ENCODE measurements at places on chromosomes 1 and 21.

GRCh38 chr1:93680420-93681100 is 1.1 kb downstream of the BCAR3 start:
- DNase-seq: peak; percentile 75

GRCh38 chr1:21319447-21320407 is 29.5 kb upstream of the ECE1 start:
- no peak for DNase-seq

GRCh38 chr21:27550287-27550686 is 583.4 kb upstream of the ADAMTS5 start:
- DNase-seq: no peak

- DNase-seq: no peak
Measured at GRCh38 chr1:180195916-180196315, 34.1 kb upstream of the LHX4 start.

- DNase-seq: no peak
Measured at GRCh38 chr1:5286244-5286643, 631.8 kb downstream of the AJAP1 start.

GRCh38 chr1:105100102-105100501 is 1350.4 kb downstream of the AMY1C start:
- DNase-seq: no peak

GRCh38 chr1:241495741-241496140 is 23.8 kb downstream of the FH start:
- DNase-seq: no peak

DNA sequence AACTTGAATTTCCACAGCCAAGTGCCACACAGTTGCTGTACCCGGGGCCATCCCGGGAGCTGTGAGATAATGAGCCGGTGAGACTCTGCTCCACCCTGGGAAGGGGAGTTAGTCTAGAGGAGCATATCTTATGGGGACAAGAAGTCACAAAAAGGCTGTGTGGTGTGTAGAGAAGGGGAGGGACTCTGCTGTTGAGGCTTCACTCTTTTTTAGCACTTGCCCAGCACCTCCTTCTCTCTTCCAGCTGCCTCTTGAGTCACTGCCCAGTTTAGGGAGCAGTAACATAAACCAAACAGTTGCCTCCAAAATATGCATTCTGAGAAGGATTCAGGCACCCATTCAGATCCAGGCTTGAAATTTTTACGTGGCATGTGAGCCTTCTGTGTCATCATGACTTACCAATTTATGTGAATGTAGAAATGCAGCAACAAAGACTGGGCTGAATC is 744 bp upstream of the WDR26 start:
- no peak for DNase-seq

GRCh38 chr1:50438945-50439344 is 15.7 kb upstream of the DMRTA2 start:
- DNase-seq: no peak

- DNase-seq: no peak
Measured at GRCh38 chr1:179058487-179059483, 23.1 kb upstream of the TOR3A start.

GRCh38 chr1:204313675-204314074 is 46.1 kb downstream of the PLEKHA6 start:
- no peak for DNase-seq

DNA sequence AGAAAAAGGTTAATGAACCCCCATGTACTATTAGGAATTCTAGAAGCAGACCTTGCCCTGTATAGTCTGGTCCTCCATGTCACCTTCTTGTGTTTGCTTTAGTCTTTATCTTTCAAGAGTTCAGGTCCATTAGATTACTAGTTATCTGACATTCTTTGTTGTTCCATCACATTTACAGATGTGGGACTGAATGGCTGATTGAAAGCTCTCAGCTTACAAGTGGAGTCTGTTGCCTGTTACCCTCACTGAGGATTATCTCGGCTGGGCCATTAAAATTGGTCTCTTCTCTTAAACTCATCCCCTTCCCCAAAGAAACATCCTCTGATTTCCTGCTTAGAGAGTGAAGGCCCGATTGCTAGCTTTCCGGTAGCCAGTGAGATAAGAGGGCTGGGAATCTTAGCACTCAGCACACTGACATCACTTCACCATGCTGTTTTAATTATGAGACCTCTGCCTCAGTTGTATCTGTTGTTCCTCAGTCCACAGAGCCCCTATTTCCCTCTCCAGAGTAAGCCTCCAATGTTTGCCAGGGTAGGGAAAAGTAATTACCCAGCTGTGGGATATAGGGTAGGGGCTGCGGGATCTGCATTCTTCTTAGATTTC is 76.8 kb downstream of the LPGAT1 start:
- DNase-seq: no peak

- no peak for DNase-seq
Measured at GRCh38 chr1:52915211-52915854, 6.2 kb downstream of the ECHDC2 start.

DNA sequence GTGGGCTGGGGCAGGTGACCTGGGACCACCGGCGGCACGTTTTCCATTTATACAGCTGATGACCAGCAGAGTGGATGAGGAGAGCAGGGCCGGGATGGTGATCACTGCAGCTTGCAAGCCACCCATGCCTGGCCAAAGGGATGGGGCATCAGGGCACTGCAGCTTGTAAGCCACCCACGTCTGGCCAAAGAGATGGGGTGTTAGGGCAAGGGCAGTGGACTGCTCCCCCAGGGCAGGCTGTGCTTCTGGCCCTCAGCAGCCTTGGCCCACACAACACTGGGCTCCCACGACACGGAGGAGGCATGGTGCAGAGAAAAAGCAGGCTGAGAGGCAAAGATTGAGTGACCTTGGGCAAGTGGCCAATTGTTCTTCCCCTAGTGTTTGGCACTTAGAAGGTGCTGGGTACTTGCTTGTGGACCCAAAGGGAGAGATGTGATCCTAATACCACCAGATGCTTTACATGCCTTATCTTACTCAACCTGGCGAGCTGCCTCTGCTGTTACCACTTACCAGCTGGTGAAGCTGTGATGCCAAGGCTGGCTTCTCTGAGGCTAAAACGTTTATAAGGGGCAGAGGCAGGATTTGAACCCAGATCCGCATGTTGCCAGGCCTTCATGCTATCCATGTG is 48.3 kb downstream of the TRIM62 start:
- no peak for DNase-seq

DNA sequence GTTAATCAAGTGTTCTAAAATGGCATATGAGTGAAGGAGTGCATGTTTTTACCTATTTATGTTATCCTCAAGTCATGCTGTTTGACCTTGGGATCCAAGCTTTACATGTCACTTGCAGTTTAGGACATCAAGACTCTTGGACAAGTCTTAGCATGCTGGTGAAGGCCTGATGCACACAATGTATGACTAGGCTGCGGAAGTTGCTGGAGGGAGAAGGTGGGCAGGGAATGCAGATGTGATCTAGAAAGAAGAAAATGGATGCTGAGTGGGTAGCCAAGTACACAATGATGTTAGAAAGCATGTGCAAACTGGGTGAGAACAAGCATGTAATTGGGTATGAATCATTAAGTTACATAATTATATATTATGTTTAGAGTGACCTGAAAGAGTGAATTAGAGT is 301.8 kb downstream of the BRINP2 start:
- no peak for DNase-seq

- no peak for DNase-seq
Measured at GRCh38 chr1:67339623-67340343, 32.1 kb downstream of the IL12RB2 start.

- DNase-seq: no peak
Measured at GRCh38 chr1:230105754-230106625, 39.0 kb downstream of the GALNT2 start.

DNA sequence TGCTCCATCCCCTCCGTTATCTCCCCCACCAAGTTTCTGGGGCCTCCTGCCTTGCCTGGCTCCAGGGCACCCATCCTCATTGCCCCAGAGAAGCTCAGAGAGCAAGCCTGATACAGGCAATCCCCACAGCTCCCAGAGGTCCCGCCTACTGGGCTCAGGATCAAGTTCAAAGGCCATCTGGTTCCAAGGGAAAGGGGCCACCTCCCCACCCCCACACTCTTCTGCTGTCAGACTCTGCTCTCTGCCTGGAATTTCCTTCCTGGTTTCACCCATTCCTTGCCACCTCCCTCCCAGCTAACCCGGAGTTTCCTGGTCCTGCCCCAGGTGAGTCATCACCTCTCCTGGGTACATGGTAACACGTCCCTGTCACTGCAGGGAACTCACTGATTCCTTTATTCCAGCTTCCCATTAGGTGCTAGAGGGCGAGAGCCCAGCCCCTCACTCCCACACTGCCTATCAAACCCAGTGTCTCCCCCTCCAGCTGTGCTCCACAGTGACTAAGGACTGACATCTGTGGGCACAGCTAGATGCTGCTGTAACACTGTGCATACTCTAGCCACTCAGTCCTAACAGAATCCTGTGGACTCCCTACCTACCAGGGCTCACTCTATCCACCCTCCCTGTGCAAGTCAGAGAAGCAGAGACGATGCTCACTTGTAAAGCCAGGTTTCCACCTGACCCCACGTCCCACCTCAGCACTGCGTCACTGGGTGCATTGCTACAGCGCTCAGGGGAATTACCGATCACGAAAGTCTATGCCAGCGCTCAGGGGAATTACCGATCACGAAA is 21.8 kb downstream of the RSPH1 start:
- no peak for DNase-seq

GRCh38 chr1:162901243-162901642 is 40.3 kb upstream of the CCDC190 start:
- no peak for DNase-seq

DNA sequence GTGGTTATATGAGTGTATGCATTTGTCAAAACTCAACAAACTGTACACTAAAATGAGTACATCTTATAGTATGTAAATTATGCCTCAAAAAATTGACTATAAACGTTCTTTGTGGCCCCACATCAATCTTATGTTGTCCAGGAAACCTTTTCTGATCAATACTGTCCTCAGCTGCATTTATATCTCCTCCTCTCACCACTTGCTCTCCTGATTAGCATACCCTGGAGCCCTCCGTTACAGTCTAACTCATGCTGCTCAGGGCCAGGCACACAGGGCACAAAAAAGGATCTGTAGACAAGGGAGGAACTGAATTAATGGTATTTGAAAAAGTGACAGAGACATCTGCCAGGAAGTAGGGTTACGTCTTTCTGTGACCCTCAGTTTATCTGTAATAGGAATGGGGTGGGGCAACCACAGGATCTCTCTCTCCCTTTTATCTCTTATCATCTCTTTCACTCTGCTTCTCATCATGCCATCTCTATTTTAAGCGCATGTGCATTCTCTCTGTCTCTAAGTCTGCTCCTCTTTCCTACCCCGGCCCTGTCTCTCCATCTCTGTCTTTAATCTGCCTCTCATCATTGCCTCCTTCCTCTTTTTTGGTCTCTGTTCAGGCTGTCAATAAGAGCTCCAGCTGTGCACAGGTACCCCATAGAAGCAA is 7.0 kb upstream of the TAL1 start:
- no peak for DNase-seq

DNA sequence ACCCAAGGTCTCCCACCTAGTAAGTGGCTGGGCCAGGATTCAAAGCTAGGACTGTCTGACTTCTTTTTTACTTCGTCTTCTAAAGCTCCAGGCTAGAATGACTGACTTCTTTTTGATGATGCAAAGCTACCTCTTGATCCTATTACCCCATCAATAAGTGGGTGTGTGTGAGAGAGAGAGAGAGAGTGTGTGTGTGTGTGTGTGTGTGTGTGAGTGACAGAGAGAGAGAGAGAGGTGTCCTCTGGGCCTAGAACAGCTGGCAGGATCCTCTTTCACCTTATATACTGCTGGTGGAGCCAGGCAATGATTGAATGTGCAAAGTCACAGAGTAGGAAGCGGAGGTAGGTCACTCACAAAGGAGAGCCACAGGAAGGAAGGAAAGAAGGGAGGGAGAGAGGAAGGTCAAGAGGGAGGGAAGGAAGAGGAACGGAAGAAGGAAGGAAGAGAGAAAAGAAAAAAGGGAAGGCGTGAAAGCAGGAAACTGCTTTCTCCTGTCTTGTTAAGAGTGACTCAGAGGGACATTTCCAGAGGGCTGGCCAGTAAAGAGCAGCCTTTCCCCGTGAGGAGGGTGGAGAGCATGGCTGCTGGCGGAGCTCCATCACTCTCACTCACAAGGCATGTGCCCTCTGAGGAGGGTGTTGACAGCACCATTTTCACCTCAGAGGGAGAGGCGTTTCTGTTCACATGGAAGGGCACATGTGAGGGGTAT is 68.9 kb downstream of the CDC7 start:
- no peak for DNase-seq

DNA sequence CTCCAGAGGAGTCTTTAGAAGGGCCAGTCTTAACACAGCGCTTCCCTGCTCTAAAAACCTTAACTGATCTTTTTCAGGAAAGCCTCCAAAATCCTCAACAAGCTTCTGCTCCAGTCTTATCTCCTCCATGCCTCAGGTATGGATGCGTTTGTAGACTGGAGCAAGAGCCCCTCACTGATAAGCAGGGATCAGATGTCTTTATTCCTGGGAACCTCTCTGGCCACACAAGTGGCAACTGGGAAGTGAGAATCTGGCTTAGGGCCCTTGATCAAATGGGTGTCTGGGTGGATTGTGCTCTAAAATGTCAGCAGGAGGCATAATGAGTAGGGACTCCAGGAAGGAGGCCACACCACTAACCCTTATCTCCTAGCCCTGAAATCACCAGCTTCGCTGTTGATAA is 1.4 kb downstream of the ZBTB8A start:
- DNase-seq: no peak

DNA sequence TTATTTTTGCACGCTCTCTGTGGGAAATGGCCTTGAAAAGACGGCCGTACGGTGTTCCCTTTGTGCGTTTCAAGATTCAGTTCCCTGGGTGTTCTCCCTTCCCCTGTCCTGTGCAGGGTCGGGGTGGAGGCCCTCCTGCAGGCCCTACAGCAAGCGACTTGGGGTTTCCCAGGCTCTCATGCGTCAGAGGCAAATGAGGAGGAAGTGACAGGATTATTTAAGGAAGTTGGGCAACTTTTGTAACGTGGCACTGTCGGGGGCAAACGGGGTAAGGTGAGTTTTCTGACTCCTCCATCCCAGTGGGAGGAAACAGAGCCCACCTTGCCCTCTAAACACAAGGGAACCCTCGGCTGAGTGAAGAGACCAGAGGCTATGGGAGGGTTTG is 16.1 kb upstream of the AJAP1 start:
- DNase-seq: no peak

GRCh38 chr1:227395426-227396028 is 77.2 kb upstream of the CDC42BPA start:
- no peak for DNase-seq

GRCh38 chr1:108560189-108560873 is 431 bp downstream of the EEIG2 start:
- no peak for DNase-seq

- DNase-seq: no peak
Measured at GRCh38 chr1:45815667-45816458, 12.5 kb downstream of the MAST2 start.

DNA sequence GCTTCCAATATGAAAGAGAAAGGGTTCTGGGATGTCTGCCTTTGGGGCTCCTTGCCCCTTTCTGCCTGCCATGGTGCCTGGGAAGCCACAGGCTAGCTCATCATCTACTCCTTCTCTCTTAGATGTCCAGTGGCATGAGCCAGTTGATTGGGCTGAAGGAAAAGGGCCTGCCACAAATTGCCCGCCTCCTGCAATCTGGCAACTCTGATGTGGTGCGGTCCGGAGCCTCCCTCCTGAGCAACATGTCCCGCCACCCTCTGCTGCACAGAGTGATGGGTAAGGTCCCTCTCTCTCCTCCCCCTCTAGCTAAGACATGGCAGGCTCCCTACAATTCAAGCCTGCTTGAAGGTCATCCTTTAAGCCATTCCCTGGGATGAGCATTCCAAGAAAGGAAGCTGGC is 41.0 kb downstream of the PKP1 start:
- DNase-seq: no peak

Data from iPS DF 6.9 (cell line).